ENCODE measurements at places on chromosomes 6 and 20.

DNA sequence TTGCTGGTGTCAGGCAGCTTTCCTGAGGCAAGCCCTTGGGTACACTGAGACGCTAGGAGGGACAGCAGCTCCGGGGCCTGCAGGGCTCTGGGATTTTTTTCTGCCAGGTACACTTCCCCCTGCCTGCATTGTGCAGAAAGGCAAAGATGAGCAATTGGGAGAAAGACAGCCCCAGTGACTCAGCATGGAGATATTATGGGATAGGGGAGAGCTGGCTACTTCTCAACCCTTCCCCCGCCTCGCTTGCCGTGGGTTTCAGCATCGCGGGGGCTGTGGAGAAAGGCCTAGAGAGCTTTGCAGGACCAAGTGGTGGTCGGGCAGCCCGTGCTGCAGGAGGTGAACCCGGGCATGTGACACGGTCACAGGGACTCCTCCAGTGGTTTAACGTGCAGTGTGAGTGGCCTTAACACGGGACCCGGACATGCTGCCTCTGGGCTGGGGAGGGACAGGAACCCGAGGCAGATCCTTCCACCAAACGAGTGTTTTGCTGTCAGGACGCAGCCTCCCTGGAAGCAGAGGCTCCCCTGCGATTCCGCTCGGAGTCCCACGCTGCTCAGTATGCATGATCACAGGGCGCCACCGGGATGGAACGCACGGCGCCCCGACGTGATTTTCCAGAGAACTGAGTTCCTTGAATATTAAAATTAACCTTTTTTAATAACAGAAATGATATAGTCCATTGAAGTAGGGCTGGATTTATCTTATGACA lies 139.9 kb downstream of the CDH4 start:
- no peak for DNase-seq

DNA sequence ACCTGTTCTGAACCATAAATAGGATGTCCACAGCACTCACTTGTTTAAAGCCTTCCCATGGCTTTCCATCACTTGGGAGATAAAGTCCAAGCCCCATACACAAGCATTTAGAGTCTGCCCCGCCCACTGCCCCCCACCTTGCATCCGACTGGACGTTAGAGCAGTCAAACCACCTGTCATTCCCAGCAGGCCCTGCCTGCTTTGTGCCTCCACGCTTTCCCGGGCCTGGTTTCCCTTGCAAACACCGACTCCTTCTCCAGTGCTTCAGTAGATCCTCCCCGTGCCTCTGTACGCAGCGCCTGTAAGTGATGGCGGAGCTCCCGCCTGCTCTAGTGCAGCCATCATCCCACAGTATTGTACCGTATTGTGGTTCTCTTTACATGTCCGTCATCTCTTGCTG lies 38.3 kb upstream of the INSM1 start:
- no peak for DNase-seq

- no peak for DNase-seq
Measured at GRCh38 chr6:13445005-13445743, 42.2 kb downstream of the GFOD1 start.

GRCh38 chr6:107668743-107669474 lies 155.2 kb downstream of the SCML4 start:
- DNase-seq, result no peak

DNA sequence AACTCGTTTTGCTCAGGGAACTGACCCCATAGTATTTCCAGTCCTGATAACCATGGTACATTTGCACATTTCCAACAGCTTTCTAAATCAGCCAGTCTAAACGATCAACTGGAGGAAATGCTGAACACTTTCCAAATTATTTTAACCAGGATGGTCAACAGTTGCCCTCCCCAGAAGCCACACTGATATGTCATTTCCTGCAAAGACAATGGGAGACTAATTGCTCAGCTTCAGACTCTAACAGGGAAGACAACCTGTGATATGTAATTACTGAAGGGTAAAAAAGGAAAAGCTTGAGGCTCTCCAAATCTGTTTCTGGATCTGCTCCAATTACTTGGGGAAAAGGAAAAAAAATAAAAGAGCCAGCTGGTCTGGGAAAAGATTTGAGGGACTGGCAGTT lies 88.8 kb downstream of the FYN start:
- DNase-seq, result no peak

DNA sequence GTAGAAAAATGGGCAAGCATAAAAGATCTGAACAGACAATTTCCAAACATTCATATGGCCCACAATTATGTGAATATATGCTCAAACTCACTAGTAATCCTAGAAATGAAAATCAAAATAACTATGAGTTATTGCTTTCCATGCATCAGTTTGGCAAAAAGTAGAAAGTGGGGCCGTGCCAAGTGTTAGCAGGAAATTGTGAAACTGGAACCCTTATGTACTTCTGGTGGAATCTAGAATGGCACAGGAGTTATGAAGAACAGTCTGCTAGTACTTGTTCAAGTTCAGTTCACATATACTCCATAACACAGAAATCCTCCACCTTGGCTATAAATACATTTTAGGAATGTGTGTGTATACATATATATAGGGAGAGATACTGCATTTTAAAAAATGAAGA lies 89.8 kb downstream of the EYA2 start:
- no peak for DNase-seq

- DNase-seq, result no peak
Measured at GRCh38 chr6:42177514-42178364, 4.6 kb downstream of the GUCA1A start.

- no peak for DNase-seq
Measured at GRCh38 chr20:19709635-19710335, 48.3 kb upstream of the RIN2 start.

DNA sequence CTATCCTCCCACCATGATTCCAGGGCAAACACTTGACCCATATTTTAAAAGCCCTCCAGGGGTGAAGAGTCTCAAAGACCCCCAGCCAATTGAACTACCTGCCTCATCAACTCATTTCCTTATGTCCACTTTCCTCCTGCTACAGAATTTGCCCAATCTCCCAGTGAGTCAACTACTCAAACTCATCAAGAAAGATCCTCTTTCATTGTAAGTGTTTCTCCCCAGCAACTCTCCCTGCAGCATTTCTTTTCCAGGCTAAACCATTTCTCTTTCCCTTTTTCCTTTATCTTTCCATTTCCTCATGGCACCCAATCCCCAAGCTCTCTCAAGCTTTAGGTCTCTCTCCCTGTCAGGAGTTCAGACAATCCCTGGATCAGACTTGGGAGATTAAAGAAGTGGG lies 1.5 kb downstream of the DLK2 start:
- DNase-seq, result no peak

GRCh38 chr6:166307082-166308032 lies 835 bp downstream of the PRR18 start:
- DNase-seq, result no peak

GRCh38 chr6:121664158-121664557 lies 228.7 kb downstream of the GJA1 start:
- DNase-seq, result no peak

DNA sequence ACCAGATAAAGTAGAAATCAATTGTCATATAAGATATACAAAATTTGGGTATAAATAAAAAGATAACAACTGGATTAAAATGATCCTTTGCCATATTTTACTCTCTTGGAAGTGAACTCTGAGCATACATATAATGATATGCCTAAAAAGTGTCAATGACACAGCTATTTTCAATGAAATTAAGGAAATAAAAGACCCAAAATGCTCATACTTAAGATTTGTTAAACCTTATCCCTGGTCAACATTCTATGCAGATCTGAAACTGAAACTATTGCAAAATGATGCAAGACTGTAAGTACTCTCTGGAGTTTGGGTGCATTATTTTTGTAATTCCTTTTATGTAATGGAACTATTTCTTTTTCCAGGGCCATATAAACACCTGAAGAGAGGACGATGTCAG lies 119.0 kb upstream of the SGK1 start:
- DNase-seq, result no peak

DNA sequence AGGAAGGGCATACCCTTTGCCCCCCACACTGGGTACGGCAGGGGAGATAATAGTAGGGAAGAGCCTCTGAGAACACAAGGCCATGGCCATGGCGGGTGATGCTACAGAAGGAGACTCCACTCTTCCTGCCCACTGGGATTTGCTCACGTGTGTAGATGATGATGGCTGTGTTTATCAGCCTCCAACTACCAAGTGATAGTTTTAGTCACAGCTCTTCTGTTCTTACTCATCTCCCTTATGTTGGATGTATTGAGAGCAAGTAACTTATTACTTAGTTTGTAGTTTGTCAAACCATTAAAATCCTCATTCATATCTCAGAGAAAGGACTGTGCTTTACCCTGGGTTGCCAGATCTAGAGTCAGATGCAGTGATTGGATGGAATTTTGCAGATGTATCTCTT lies 66.0 kb downstream of the CDH26 start:
- DNase-seq, result no peak

GRCh38 chr20:58480551-58481336 lies 34.5 kb downstream of the APCDD1L start:
- DNase-seq, result no peak

- DNase-seq, result no peak
Measured at GRCh38 chr20:23078351-23079015, 7.6 kb downstream of the CD93 start.

DNA sequence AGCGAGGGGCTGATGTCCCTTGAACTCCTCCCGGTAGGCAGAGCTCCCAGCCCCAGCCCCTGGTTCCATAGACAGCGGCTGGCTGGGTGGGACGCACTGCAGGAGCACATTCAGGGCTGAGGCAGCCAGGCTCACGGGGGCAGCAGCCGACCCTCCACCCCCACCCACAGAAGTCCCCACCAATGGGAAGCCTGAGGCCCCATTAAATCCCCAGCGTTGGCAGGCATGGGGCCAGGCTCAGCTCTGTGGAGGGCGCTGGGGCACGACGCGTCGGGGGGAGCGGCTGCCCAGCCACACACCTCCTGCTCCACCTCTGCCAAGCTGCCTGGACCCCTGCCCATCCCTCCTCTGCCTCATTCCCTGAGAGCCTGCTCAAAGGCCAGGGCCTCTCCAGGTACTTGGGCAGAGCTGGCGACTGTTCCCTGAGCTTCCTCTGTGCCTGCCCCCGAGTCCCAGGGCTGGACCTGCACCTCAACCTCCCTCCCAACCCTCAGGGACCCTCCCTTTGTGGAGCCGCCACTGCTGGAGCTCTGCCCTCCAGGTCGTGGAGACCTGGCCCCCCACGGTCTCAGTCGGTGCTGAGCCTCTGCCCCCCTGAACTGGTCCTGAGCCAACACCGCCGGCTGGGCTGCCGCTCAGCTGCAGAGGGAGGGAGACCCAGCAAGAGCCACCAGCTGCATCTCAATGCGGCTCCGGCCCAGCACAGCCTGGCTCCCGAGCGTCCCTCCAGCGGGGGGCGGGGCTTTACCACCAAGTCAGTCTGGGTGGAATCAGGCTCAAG lies 9.1 kb downstream of the CHRNA4 start:
- DNase-seq, result no peak

GRCh38 chr6:67606906-67607828 lies 1027.9 kb upstream of the ADGRB3 start:
- DNase-seq, result no peak

DNA sequence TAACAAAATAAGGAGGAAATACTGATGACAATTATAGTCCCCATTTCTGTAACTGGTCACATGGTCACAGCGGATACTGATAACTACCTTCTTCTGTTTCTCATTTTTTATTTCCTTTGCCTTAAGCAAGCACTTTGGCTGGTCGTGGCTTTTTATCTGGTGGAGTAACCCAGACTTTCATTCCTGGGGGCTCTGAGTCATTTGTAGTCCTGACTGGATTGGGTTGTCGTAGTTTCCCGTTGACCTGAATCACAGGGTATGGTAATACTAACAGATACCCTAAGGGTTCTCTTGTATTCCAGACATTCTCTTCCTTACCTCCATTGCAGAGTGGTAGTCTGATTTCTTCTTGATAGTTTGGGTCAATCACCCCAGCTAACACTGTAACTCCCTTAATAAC lies 500.3 kb upstream of the ADGRB3 start:
- no peak for DNase-seq

DNA sequence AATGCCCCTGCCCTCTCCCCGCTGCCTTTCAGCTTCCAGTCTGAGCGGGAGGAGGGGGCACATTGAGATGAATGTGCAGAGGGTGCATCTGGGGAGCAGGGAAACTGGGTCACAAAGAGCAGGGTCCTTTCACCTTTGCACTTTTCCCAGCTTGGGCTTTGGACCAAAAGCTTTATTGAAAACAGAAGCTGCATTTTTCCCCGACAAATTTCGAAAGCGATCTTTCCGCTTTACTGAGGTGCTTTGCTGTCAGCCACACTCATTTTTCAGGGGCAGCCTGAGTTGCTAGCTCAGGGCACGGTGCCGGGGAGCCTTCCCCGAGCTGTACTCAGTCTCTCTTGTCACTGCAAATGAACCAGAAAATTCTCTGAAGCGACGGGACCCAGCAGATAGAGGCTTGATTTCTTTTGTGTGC lies 283.7 kb upstream of the SOX4 start:
- DNase-seq, result no peak

- DNase-seq, result no peak
Measured at GRCh38 chr20:18430172-18430826, 36.5 kb downstream of the DZANK1 start.

DNA sequence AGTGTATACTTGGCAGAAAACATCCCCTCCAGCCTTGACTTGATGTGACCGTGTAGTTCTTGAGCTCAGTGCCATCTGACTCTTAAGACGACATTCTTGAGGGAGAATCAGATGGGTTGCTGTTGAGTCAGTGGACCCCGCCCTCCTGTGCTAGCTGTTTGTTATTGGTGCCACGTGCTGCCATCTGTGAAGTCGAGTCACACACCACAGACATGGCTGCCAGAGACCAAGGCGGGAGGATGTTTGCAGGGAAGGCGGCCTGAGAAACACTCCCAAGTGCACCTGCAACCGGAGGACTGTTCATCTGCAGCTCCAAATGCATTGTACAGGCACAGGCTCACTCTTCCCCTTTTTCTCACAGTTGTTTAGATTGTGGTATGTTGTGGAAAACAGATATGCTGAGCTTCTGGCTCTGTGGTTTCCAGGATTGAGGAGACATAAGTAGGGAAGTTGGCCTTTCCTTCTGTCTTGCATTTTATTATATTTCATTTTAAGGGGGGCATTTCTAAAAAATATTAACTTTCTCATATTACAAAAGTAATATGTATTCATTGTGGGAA lies 345.3 kb upstream of the ZFP64 start:
- no peak for DNase-seq

DNA sequence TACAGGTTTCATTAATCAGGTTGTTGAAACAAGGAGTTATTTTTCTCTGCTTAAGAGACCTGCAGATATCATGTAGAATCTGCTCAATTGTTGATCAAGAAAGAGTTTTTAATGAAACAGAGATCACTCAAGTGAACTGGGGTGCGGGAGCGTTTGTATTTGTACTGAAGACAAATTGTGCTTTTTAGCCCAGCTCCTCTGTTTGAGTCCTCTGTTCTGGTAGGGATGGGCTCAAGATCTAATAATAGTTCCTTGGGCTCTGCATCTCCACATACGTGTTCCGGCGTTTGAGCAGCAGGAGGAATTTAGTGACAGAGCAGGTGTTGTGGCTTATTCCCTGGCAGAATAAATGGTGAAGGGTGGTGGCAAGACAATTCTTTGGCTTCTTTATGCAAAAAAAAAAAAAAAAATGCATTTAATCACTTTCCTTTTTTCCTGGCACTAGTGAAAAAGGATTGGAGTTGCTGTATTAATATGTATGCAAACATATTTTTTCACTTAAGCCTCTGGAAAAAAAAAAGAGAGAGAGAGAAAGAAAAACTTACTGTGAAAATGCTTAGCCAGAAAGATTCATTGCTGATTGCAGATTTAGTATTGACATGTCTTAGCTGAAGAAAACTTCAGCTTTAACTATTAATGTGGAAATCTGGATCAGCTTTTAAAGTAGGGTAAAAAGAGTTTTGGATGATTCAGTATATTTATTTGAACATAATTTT lies 4.0 kb downstream of the CITED2 start:
- DNase-seq, result no peak

- peak; percentile 34 for DNase-seq
Measured at GRCh38 chr6:96972689-96973088, 48.2 kb downstream of the KLHL32 start.

GRCh38 chr20:59015812-59016711 lies 3.2 kb upstream of the TUBB1 start:
- DNase-seq, result no peak
